Skeletal muscle cell (primary cell): ENCODE measurements at places on chromosomes 6 and 20.
A peak's percentile ranks its signal among the peaks of the same experiment; 100 is the strongest.

GRCh38 chr6:13275435-13275989 lies 52.8 kb downstream of the TBC1D7 start:
- no peak for DNase-seq

- DNase-seq = no peak
These were observed 10.7 kb upstream of the TGIF2 start for GRCh38 chr20:36562724-36563123.

GRCh38 chr20:5495939-5496338 lies 179.2 kb upstream of the PROKR2 start:
- DNase-seq = no peak

GRCh38 chr20:36969051-36969450 lies 17.5 kb upstream of the SAMHD1 start:
- no peak for DNase-seq

DNA sequence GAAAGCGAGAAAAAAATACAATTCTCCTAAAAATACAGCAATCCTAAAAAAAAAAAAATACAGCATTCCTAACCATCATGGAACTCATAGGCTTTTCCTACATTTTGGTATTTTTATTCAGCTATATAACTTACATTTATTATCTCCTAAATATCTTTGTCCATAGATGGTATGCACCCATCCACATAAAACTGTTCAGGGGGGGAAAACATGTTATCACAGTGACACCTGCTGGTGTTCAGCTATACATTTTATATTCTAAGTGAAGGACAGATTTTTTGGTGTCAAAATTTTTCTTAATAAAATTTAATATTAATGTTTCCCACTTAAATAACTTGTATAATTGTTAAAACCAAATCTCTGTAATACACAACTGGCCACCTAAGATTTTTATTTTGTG lies 58.0 kb downstream of the BLOC1S5 start:
- no peak for DNase-seq

- peak; percentile 53 for DNase-seq
These were observed 101.4 kb upstream of the AGPAT4 start for GRCh38 chr6:161374971-161375873.

DNA sequence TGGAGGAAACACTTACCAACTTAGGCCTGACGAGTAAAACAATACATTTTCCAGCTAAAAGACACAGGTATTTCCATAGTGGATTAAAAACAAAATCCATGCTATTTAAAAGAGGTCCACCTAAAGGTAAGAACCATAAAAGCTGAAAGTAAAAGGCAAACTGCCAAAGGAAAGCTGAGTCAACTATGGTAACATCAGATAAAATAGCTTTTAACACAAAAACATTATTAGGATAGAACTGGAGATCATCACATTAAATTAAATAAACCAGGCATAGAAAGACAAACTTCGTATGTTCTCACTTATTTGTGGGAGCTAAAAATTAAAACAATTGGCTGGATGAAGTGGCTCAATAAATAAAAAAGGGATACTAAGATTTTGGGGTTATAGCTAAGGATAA lies 166.8 kb upstream of the SLC22A16 start:
- no peak for DNase-seq

- DNase-seq = no peak
These were observed 16.4 kb upstream of the HELZ2 start for GRCh38 chr20:63590218-63591146.

DNA sequence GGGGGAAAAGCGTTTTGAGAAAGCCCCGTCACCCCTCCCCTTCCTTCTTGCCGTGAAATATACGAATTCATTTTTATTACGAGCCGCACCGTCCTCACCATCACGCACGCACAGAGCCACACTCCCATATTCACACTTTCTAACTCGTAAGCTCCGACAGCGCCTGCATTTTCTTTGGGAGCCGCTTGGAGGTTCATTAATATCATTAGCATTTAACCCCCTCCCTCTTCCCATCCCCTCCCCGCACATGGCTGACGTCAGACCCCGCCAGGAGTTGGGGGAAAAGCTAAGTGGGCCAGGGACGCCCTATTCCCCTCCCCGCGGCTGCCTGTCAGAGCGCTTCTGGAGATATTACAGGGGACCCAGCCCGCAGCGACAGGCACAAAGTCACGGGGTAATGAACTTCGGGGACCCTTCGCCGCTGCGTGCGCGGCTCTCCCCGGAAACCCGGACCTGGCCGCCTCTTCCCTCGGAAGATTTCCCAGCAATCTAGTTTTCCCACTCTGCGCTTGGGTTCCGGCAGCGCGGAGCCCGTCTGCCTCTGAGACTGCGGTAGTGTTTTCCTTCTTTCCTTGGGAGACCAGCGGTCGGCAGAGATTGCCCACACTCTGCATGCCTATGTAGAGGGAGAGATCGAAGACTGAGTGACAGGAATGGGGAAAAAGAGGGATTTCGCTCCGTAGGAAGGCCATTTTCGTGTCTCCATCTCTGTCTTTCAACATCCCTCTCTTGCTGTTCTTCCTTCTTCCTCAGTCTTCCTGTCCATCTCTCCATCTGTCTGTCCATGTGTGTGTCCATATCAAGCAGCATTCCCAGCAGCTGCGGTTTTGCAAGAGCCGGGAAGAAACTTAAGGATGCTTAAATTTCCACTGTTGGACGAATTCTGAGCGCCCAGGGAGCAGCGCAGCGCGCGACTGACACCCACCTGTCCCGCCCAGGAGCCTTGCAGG lies at the start of gene NR2E1:
Gene NR2E1 (plus strand): TSS at position 309 of the 950 bp plus-strand sequence. CDS start 744 bp downstream, outside the sequence.
- no peak for DNase-seq

- no peak for DNase-seq
These were observed 5.0 kb downstream of the TSPO2 start for GRCh38 chr6:41047306-41047705.

- DNase-seq = peak; percentile 77
These were observed 41.2 kb upstream of the DST start for GRCh38 chr6:56683882-56684281.

DNA sequence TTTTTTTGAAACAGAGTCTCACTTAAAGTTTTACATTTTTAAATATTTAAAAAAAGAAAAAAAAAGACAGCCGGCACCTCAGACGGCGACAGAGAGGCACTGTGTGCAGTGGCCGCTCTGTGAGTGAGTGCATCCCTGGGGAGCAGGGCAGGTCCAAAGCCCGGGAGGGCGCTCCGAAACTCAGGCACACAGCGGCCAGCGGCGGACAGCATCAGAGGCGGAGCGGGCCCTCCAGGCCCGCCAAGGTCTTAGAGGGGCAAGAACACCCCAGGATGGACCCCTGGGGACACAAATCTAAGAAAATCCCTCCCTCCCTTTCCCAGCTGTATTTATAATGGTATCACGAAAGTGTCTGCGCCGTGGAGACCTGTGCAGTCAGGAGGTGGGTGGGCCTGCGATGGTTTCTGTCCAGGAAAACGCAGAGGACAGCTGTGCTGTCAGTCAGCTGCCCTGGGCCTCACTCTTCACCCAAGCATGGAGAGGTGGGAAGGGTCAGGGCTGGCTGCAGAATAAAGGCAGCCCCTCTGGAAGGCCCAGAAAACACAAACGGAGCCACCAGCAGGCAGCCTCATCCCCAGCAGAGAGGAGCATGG lies 43.8 kb downstream of the TAF4 start:
- no peak for DNase-seq

DNA sequence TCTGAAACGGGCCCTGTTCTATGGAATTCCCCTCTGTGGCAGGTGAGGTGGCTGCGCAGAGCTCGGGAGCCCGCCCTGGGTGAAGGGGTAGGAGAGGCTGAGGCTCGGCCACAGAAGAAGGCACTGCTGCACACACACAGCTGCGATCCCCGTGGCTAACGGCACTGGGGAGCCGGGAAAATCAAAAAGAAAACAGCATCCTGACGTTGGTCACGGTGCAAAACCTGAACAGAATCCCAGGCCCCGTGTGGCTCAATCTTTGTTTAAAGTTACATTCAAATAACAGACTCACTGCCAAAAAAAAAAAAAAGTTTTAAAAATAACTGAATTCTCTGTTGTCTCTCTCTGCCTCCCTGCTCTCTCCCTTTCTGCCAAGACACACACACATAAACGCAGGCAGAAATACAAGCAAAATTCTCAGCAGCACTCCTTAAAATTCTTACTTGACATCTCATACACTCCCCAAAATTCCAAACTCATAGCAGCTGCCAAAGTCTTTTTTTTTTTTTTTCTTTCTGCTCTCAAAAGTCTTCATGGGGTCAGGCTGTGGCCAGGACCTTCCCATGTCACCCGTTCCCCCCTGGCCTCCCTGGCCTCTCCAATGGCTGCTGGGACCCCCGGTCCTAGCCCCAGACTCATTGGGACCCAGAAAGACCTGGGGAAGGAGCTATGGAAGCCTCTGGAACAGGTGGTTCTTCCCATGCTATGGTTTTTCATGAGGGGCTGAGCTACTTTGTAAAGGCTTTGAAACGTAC lies 248.8 kb downstream of the TTLL2 start:
- DNase-seq = no peak

DNA sequence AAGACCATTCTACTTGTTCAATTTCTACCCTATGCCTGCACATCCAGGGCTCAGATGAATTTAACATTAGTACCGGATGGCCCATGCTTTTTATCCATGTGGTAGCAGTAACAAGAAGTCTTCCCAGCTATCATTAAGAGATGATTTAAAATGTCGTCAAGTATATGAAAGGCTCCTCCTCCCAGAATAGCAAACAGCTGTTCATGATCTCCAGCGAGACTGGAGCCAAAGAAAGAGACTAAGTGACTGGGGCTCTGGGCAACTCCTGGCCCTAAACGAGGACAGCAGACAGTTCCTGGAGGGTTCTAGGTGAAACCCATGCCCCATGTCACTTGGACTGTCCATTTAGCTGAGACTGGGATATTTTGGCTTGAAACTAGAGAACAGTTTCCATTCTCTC lies 160.8 kb downstream of the CDC5L start:
- DNase-seq = no peak

DNA sequence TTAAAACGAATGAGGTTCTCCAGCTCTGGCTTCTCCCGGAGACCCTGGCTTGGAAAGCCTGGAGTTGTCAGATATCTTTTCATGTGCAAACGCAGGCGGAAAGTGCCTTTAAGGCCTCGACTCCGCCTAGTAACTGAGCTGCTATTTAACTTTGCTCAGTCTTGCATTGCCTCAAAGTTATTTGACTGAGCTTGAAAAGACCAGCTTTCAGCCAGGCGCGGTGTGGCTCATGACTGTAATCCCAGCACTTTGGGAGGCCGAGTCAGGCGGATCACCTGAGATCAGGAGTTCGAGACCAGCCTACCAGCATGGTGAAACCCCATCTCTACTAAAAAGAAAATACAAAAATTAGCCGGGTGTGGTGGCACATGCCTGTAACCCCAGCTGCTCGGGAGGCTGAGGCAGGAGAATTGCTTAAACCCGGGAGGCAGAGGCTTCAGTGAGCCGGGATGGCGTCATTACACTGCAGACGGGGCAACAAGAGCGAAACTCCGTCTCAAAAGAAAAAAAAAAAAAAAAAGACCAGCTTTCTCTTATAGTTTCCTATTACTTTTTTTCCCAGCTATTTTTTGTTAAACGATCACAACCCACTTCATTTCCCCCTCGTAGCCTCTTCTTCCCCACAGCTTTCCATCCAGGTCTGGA lies 1.9 kb downstream of the GCNT2 start:
- no peak for DNase-seq

GRCh38 chr6:93792746-93793145 lies 373.4 kb upstream of the EPHA7 start:
- DNase-seq = no peak

- no peak for DNase-seq
These were observed 48.8 kb downstream of the CTCFL start for GRCh38 chr20:57476084-57476526.

GRCh38 chr6:167552258-167552630 lies 227.4 kb downstream of the TTLL2 start:
- no peak for DNase-seq

DNA sequence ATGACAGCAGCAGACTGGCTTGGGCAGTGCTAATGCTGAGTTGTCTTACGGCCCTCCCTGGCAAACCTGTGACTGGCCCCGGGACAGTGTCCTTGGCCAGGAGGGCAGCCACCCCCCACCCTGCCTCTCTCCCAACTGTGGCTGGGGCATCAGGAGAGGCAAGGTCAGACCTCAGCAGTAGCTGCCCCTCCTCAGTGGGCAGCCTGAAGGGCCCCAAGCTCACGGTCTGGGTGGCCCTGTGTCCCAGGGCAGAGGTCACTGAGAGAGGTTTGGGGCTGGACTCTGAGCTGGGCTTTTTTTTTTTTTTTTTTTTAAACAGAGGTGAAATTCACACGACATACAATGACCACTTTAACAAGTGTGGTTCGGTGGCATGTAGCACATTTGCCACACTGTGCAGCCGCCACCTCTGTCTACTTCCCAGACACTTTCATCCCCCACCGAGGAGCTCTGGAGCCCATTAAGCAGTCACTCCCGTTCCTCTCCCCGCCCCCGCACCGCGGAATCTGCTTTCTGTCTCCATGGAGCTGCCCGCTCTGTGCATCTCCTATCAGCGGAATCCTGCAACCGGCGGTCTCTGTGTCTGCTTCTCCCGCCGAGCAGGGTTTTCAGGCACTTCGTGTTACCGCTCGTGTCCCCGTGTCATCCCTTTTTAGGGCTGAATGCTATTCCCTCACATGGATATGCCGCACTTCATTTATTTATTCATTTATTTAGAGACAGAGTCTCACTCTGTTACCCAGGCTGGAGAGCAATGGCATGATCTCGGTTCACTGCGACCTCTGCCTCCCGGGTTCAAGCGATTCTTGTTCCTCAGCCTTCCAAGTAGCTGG lies 67.9 kb upstream of the GATA5 start:
- no peak for DNase-seq

DNA sequence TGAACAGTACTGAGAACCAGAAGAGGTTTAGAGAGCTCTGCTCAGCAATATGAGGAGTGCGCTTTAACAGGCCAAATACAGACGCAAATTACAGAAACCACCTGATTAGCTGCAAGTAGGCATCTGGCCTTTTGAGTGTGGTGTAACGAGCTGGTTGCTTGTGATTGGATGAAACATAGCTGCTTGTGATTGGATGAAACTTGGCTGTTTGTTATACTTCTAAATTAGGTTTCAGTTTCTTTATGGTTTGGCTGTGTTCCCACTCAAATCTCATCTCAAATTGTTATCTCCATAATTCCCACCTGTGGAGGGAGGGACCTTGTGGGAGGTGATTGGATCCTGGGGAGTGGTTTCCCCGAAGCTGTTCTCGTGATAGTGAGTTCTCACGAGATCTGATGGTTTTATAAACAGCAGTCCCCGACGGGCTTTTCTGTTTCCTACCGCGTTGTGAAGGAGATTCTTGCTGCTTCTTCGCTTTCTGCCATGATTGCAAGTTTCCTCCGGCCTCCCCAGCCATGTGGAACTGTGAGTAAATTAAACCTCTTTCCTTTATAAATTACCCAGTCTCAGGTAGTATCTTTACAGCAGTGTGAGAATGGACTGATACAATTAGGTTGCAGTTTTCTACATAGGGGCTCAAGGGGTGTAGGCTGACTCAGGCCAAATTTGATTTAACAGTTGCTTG lies 655.9 kb upstream of the MAN1A1 start:
- DNase-seq = no peak
